ENCODE measurements at places on chromosomes 5 and 9.
A peak's percentile ranks its signal among the peaks of the same experiment; 100 is the strongest.

DNA sequence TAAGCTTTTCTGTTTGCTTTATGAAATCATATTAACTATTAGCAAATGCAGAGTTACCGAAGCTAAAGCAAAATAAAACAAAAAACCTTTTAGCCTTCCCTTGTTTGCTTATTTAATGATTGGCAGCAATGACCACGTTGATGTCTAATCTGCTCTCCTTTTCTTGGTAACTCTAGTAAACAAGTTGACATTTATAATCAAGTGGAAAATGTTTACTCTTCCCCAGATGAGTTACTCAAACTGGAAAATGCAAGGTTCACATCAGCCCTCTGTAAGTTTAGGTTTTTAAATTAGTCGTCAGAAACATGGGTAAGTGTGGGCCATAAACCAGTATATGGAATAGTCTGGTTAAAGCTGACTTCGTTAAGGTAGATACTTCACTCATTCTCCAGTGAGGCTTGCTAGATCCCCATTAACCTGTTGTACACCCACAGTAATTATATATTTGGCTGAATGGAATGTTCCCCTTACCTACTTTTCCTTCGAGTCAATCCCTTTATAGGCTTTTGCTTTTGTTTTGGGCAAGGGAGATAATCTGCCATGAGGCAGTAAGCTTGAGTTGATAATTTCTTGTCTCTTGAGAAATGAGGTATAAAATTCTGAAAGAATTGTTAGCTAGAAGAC lies 100.9 kb downstream of the GDNF start:
- no peak for DNase-seq

DNA sequence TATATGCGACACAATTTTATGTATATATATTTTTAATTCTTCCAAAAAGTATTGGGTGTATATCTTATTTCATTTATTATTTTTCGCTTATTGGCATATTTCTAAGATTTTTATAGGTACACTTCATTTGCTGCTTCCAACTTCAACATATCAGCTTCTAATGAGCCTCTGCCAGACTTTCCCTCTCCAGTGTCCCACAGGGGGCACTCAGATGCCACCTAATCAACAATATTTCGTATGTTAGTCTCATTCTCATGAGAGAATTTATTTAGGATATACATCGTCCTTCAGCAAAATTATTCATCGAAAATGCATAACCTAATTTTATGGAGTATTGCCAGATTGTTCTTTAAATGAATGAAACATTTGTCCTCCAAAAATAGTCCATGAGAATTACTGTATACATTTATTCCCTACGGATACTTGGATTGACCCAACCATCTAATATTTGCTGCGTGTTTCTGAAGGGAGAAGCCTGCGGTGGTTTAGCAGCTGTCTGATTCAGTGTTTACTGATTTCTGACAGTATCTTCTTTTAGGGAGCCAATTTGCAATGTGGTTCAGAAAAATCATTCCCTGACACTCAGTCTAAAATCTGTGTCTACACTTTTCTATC lies 100.6 kb upstream of the SELENOP start:
- DNase-seq: peak; percentile 25

- no peak for DNase-seq
Measured at GRCh38 chr5:154242442-154242841, 51.9 kb downstream of the GALNT10 start.

DNA sequence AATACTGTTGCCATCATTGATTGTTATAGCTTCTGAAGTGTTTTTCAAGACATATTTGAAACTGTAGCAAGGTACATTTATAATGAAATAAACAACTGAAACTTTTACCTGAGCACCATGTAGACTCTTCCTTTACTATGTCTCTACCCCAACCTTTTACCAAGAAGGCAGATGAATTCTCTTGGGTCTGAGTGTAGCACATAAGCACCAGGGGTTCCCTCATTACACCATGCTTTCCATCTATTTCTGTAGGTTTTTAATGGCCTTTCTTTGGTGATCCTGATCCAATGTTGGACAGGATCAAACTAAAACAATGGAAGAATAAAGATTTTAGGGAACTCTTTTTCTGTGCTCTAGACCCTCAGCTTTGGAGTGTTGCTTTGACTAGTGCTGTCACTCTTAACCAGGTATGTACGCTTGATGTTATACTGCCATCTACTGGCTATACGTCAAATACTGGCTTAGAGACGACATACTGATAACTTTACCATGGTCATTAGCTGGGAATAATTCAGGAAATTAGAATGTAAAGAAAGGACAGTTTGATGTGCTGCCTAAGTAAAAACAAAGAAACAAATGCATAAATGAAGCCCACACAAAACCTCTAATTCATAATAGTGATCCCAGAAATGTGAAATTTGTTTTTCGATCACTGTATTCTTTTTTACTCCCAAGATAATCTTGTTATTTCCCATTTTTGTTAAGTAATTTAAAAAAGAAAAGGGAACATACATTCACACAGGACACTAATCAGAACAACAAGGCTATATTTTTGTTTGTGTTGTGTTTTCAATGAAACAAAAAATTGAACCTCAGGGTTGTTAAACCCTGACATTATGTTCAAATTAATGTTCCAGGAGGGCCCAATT lies 30.7 kb downstream of the IFNW1 start:
- DNase-seq: no peak

DNA sequence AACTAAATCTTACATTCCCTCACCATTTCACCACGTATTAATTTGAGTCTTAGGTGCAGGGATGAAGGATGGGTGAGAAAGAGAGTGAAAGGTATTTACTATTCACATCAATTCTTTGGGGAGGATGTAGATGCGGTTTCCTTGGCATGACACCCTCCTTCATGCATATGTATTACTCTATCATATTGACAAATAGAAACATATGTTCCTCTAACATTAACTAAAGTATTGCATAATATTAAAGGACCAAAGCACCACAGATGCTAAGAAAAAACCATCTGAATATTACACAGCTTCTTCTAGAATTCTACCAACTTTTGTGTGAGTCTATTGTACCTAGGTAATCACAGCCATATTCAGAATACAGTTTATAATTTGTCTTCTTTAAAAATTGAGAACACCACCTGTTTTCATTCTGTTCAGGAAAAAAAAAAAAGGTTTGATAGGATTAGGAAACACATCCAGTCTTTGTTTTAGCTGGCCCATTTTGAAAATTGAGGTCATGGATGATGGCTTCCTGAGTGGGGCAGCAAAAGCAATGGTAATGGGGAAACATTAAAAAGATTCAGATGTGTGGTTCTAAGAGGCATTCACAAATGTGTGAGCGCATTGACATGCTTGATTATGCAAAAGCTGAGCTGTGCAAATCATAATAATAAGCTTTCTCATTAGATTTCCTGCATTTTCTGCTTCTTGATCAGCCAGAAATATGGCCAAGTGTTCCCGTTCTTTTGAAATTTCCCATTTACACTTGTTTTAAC lies 1011.5 kb upstream of the NUDT12 start:
- no peak for DNase-seq

DNA sequence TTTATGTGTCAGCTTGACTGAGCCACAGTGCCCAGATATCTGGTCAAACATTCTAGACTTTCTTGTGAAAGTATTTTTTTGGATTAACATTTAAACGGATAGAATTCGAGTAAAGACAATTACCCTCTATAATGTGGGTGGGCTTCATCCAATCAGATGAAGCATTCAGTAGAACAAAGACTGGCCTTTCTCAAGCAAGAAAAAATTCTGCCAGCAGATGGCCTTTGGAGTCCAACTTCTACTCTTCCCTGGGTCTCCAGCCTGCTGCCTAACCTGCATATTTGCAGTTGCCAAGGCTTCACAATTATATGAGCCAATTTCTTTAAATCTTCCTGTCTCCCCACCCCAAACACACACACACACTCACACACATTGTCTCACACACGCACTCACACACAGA lies 86.4 kb downstream of the MED10 start:
- DNase-seq: no peak

- no peak for DNase-seq
Measured at GRCh38 chr9:38355115-38355514, 37.4 kb upstream of the ALDH1B1 start.

GRCh38 chr9:114789006-114789405 lies 16.8 kb downstream of the TNFSF15 start:
- DNase-seq: no peak

DNA sequence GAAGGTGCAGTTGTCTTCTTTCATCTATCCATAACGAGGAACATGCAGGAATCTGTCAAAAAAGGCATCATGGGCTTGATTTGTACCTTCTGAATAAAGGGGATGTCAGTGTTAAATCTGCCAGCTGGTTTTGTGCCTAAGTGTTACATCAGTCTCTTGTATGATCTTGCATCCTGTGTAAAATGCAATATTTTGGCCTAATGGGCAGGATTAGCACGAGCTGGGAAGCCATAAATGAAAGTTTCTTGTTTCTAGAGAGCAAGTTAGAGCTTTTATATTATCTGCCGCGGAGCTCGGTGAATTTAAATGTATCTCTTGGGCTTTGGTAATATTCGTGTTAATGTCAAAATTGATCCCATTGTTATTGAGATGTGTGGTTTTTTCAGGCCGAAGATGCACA lies 526.1 kb upstream of the WWC1 start:
- DNase-seq: no peak

- no peak for DNase-seq
Measured at GRCh38 chr5:848671-849111, 2.1 kb downstream of the ZDHHC11 start.

- no peak for DNase-seq
Measured at GRCh38 chr5:118891252-118891651, 97.1 kb downstream of the DTWD2 start.

DNA sequence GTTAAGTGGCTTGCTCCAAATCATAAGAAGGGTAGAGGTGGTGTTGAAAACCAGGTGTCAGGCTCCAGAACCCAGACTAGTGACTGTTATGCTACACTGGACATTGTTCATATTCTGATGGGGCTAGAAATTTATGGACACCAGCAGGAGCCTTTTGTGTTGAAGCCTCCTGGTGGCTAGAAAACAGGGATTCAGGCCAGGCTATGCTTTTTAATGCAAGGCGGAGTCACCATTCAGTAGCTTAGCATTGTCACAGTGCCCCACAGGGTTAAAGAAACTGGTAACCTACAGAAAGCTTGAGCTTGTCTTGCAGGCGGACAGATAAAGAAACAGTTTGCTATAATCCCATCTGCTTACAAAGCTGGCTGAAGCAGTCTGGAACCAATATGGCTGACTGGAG lies 23.0 kb upstream of the GOLM1 start:
- no peak for DNase-seq

GRCh38 chr5:115600766-115601165 lies 1.5 kb downstream of the TICAM2 start:
- DNase-seq: no peak

DNA sequence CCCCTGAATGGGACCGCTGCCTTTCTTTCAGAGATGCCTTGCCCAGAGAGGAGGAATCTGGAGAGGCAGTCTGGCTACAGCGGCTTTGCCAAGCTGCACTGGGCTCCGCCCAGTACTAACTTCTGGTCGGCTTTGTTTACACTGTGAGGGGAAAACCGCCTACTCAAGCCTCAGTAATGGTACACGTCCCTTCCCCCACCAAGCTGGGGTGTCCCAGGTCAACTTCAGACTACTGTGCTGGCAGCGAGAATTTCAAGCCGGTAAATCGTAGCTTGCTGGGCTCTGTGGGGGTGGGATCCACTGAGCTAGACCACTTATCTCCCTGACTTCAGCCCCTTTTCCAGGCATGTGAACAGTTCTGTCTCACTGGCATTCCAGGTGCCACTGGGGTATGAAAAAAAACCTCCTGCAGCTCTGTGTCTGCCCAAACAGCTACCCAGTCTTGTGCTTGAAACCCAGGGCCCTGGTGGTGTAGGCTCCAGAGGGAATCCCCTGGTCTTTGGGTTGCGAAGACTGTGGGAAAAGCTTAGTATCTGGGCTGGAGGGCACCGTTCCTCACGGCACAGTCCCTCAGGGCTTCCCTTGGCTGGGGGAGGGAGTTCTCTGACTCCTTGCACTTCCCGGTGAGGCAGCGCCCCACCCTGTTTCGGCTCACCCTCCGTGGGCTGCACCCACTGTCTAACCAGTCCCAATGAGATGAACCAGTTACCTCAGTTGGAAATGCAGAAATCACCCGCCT lies 171.2 kb downstream of the CWC27 start:
- DNase-seq: no peak

DNA sequence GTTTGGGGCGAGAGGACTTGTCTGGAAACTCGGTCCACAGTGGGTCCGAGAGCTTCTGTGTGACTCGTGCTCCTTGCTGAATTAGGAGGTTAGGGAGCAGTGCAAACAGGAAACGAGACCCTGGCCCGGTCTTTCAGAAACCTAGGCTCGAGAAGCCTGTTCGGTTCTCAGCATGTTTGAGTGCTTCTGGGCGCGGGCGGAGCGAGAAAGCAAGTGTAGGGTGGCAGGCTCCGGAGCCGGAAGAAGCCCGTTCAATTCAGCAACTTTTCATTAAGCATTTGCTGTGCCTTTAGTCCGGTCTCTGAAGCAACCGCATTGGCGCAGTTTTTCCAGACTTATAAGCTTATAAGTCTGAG lies 547 bp downstream of the CLTA start:
- DNase-seq: peak; percentile 14

- DNase-seq: no peak
Measured at GRCh38 chr5:173742432-173742816, 126.0 kb upstream of the BOD1 start.

- DNase-seq: no peak
Measured at GRCh38 chr5:113296676-113297075, 138.1 kb downstream of the TSSK1B start.

- DNase-seq: no peak
Measured at GRCh38 chr5:168313596-168314204, 22.3 kb downstream of the WWC1 start.

- no peak for DNase-seq
Measured at GRCh38 chr9:127844821-127845359, 9.6 kb downstream of the ENG start.

- DNase-seq: no peak
Measured at GRCh38 chr9:34684816-34685215, 6.3 kb downstream of the CCL19 start.

GRCh38 chr5:14385019-14385418 lies 196.6 kb upstream of the OTULINL start:
- DNase-seq: no peak

GRCh38 chr9:7118633-7119032 lies 360.9 kb downstream of the KDM4C start:
- no peak for DNase-seq

DNA sequence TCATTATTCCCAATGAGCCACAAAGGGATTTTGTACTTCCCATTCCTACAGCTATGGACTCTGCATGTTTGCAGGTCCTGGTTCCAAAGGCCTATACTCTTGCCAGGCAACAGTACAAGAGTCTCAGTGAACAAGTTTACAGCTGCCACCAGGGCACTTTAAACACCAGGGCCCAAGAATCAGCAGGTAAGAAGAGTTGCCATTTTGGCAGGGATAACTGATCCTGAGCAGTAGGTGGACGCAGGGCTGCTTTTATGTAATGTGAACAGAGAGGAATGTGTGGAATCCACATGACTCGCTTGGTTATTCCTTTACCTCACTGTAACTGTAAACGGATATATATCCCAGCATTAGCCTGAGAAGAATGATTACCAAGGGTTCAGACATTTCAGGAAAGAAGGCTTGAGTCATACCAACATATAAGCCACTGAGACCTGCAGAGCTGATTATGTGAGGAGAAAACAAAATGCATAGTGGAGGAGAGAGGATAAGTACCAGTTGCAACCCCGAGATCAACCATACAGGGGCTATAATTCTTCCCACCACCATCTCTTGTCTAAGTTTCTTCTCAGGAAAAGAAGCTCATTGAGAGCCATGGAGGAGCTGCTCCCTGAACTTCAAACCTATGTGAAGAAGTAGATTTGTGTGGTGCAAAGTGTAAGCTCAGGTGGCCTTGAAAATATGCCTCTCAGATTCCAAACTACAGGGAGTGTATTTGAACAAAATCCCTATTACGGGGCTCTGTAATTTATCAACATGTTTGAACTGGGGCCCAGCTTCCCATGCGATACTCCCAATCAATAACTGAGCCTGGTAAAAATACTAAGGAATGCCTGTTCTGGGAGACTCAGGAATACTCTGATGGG lies 24.6 kb downstream of the RAPGEF6 start:
- DNase-seq: no peak
